Renal pelvis (tissue), 12 donors: ENCODE measurements at places on chromosomes 1 and 21. TPM values are rescaled to one million over a fixed set of nuclear protein-coding genes. Genes with fewer than 3 reads are reported as not detected.

The ADAM30 gene
- polyA plus RNA-seq = not detected

The RBM11 gene
- polyA plus RNA-seq = 4.5 TPM

DNA sequence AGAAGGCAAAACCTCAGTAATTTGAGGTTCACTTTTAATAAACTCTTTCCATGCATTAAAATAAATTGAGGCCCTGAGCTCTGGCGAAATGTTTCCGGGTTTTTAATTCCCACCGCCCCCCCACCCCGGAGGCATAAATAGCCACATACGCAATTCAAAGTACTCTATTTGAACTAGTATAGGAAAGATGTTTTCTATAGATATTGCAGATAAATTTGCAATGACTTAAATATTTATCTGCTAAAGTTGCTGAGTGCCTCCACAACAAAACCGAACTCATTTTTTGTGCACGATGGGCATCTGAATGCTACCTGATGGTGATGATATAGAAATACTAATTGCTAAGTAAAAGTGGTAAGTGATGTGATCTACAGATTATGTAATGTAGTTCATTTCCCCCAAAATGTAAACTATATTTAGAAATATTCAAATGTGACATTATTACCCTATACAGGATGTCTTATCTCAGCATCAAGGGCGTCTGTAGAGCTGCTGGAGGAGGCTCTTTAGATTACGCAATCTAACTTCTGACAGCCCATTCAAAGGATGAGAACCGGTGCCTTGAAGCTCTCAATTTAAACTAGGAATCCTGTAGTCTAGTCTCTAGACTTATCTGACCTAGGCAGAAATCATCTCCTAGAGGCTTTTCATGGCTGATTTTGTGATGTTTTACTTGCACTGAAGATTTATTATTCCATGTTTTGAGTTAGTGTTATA, 8.5 kb downstream of the IRF2BP2 start:
- DNase-seq = no peak

DNA sequence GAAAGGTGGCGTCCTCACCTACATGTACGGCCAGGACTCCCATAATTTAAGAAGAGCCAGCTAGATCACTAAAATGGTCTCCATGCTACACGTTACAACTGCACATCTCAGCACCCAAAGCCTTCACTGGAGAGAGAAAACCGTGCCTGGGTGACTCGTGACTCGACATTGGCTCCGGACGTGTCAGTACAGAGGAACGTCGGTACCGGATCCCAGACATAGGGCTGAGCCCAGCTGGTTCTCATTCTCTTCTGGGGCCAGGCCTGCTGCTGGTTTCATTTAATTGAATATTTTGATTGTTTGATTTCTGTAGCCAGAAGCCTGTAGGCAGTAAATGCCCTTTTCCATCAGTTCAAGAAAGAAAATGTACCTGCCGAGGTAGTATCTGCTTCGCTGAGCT, 93.1 kb downstream of the HHIPL2 start:
- no peak for DNase-seq

DNA sequence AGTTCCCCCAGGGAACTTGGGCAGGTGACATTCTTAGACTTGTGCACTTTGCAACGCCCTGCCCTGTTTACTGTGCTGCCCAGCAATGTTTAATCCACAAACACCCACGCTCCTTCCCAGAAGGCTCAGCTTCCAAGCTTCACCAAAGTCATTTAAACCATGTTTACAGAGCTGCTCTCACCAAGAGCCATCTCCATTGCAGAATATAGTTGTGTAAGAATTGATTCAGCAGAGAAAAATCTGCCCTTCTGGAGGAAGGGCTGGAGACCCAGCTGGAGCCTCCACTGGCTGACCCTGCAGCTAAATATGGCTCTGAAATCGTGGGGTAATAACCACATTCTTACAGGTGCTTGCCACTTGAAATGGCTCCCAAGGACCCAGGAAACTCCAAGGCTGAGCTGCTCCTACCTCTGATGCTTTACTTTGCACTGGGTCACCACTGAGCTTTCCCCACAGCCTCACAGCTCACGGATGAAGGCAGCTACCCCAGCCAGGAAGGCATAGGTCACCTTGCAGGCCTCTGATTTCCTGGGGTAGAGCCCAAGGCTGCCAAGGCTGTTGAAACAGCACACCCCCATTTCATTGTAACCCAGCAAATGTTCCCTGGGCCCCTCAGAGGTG, 8.7 kb downstream of the CAPN2 start:
- DNase-seq = no peak

- DNase-seq = no peak
Measured at GRCh38 chr1:27394925-27395324, 2.5 kb downstream of the GPR3 start.

The RCSD1 gene
- polyA plus RNA-seq = 13.0 TPM

DNA sequence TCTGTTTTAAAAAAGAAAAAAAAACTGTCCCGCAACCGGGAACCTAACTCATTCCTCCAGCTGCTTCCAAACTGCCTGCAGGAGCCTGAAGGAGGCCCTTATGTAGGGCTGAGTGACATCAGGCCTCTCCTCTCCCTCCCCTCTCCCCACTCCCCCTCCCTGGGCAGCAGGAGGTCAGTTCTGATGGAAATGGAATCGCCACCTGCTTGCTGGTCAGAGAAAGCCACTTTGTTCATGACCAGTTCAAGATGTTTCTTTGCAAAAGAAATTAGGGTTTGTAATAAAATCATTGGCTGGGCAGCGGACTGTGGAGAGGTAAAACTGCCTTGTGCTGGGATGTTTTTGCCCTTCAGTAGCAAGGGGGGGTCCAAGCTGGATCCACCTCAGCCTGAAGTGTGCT, at the start of gene MAP1LC3C:
TSS of gene MAP1LC3C (minus strand) at position 73 of the 400 bp plus-strand sequence. CDS start 90 bp downstream, outside the sequence.
- peak; percentile 30 for DNase-seq

The OR2L13 gene
- not detected for polyA plus RNA-seq

DNA sequence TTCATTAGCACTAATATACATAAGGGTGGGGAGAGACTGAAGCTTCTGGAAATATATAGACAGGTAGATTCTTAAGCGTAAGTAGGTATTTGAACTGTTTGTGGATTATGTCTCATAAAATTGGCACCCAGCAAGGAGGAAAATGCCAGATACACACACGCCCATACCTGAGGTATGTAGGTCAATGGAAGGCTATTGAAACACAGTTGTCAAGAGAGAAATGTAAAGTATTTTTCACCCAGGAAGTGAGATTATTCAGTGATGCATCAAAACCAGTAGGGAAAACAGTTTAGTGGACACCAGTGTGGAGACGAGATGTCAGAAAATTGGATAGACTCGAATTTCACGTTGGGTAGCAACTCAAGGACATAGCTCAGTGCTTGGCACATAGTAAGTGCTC, 4.7 kb upstream of the RSPH1 start:
- no peak for DNase-seq

The SUCO gene
- polyA plus RNA-seq = 65.4 TPM

- DNase-seq = no peak
Measured at GRCh38 chr1:54311506-54311905, 94.7 kb downstream of the SSBP3 start.

The SAMSN1 gene
- polyA plus RNA-seq = 4.2 TPM

- DNase-seq = no peak
Measured at GRCh38 chr1:26156285-26157038, 2.4 kb upstream of the FAM110D start.

The PRRC2C gene
- polyA plus RNA-seq = 125 TPM

DNA sequence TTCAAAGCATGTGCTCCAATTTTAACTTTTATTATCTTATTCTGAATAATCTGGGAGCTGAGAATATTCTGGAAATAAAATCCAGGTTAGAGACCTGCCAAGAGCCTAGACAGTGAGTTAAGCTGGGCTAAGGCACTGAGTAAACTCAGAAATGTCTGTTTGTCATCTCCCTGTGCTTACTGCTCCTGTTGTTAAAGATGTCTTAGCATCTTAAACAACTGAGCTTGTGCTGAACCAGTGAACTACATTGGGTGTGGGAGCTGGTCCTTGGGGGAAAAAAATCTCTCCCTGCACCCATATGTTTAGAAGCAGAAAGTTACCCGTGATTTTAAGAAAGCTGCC, 25.0 kb upstream of the AHCYL1 start:
- no peak for DNase-seq

DNA sequence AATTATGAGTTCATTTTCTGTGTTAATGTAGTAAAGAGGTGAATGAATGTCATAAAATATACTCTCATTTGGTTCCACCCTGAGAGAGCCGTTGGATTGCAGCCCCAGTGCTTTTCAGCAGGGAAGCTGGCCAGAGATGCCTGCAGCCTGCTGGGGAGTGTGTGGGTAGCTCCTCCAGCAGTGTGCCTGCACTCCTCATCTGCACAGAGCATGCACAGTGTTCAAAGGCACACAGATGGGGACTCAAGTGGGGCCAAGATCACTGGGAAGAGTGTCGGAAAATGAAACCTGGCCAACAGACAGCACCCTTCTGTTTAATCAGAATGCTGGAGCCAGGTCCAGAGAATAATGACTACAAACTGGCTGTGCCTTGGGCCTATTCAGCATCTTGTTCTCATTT, 206.8 kb downstream of the ST6GALNAC3 start:
- DNase-seq = no peak

GRCh38 chr1:229024528-229025130, 246.3 kb upstream of the RAB4A start:
- no peak for DNase-seq

The ENTREP3 gene
- polyA plus RNA-seq = 26.6 TPM

DNA sequence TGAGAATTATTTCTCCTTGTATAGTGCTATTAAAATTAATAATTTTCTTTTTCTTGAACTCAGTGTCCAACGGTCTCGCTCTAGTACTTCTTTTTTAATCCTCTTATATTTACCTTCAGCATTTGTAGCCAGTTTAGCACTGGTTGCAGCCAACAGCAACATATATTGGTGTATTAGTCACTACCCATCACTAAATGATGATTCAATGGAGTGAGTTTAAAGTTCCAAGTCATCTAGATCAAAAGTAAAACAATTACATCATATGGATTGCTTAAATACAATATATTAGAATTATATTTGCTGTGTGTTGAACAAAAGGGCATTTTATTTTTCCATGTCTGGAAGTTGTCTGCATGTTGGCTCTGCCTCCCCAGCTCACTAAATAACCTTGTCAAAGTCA, 591.8 kb downstream of the ADGRL2 start:
- DNase-seq = no peak

The TTC34 gene
- polyA plus RNA-seq = 1.4 TPM

GRCh38 chr1:160972939-160973338, 18.3 kb upstream of the ITLN2 start:
- no peak for DNase-seq

- no peak for DNase-seq
Measured at GRCh38 chr1:34373912-34374311, 197.2 kb downstream of the C1orf94 start.

GRCh38 chr1:233240829-233241682, 54.5 kb downstream of the PCNX2 start:
- peak; percentile 68 for DNase-seq

The WNT2B gene
- 4.6 TPM for polyA plus RNA-seq

DNA sequence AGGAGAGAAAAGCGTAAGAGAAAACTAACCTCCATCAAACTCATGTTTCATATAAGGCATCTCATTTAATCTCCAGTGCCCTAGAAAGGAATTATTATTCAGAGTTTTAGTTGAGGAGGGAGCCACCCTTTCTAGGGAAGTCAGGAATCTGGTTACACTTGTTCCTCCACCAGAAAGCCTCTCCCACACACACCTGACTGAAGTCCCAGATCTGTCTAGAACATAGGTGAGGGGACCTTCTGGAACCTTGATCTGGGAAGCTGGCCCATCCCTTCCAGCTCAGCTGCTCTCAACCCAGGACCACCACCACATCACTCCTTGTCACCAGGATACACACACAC, 1.9 kb upstream of the DENND2D start:
- DNase-seq = no peak

The SERPINC1 gene
- not detected for polyA plus RNA-seq

DNA sequence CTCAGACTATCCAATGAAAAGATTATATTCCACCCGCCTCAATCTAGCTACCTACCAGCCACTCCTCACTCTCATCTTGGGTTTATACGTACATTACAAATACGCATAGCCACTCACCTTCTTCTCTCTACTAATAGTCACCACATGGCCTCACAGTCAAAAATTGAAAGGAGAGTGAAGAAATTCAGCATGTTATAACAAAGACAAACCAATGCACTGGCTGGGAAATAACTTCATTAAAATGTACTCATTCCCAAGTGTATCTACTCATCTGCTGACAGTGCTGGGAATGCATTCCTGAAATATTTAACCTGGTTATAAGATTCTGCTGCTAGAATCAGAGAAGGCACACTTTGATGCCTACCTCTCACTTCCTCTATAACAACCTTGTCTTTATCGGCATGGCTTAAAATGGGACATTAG, 6.5 kb downstream of the ZNF644 start:
- no peak for DNase-seq

GRCh38 chr1:149917571-149918144, at the start of gene SV2A:
Gene SV2A (minus strand): TSS chr1:149917844. CDS start chr1:149913840, 4,004 bp downstream.
- DNase-seq = peak; percentile 52

DNA sequence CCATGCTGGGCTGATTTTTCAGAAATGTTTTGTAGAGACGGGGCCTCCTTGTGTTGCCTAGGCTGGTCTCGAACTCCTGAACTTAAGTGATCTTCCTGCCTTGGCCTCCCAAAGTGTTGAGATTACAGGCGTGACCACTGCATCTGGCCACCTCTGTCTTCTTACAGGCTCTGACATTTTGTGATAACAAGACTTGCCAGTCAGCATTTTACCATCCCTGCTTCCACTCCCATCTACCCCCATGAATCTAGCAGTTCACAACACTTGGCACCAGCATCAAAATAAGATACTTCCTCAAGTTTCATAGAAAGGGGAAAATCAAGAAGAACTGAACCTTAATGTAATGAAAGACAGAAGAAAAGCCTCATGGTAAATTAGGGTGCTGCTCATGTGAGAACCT, 32.4 kb downstream of the SLC35F3 start:
- DNase-seq = no peak

DNA sequence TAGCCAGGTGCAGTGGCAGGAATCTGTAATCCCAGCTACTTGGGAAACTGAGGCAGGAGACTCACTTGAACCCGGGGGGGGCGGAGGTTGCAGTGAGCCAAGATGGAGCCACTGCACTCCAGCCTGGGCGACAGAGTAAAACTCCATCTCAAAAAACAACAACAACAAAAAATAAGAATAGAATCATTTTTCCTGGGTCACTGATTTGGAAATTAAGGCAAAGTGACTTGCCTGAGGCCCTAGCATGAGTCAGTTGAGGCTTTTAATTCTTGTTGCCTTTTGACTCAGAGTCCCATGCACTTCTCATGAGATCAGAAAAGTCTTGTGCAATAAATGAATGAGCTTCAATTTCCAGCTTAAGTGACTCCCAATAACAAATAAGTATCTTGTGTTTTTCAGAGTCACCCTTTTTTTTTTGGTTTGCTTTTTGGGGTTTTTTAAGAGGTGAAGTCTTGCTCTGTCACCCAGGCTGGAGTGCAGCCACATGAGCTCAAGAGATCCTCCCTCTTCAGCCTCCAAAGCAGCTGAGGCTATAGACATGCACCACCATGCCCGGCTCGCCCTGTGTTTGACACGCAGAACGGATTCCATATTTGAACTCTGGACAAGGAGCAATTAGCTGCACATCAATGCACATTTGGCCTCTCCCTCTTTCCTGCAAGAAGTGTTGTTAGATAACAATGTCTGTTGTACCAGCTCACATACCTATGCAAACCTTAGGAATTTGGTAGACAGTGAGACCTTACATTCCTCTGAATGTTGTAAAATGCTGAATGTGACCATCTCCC, 3.4 kb upstream of the PLEKHM2 start:
- DNase-seq = no peak

- no peak for DNase-seq
Measured at GRCh38 chr21:32921632-32922230, 104.0 kb upstream of the OLIG2 start.
